Stimulated activated CD4-positive, alpha-beta T cell treated with anti-CD3 and anti-CD28 coated beads, Interleukin-2, amount 100 ng/mL, for 24 hours (primary cell): ENCODE measurements at places on chromosomes 2 and 18.

GRCh38 chr18:8116341-8117005 is 492.8 kb upstream of the RAB12 start:
- DNase-seq, result no peak

GRCh38 chr18:31791817-31792579 is 31.3 kb upstream of the SLC25A52 start:
- DNase-seq, result no peak

DNA sequence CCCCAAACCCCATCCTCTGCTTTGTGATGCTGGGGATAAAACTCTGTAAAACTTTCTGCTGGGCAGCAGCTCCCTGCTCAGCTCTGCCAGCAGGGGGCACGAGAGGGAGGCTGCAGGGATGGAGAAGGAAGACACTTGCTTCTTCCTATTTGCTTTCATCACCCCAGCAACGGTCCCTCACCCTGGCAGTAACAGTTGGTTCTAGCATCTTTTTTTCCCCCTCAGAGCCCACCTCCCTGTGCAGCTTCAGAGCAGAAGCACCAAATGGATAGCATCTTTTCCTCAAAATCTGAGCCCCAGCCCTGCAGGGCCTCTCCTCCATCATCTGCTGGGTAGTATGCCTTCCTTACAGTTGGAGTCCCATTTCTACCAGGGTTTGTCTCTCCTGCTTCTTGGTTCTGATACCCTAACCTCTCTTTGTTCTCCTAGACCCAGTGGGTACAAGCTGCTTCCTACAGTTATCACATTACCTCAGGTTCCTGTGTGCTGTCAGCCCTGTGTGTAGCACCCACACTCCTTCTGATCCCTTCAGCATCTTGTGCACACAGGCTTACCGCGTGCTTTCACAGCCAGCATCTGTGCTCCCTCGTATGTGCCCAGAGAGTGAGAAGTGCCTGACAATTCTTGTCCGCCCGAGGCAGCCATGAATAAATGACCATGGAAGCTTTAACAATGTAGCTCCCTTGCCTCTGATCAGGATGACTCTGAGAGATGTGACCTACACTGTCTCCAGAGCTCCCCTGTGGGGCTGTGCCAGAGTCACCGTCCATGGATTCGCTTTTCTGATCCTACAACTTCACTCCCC is 14.5 kb downstream of the CKAP2L start:
- peak; percentile 89 for DNase-seq

GRCh38 chr2:232351686-232352510 is 26.7 kb upstream of the ALPP start:
- DNase-seq, result no peak

GRCh38 chr2:135984199-135985017 is 1.0 kb downstream of the DARS1 start:
- no peak for DNase-seq

- DNase-seq, result no peak
These were observed 275.1 kb downstream of the AGPS start for GRCh38 chr2:177667626-177668025.

GRCh38 chr2:127531221-127531648 is 4.2 kb upstream of the MYO7B start:
- no peak for DNase-seq

DNA sequence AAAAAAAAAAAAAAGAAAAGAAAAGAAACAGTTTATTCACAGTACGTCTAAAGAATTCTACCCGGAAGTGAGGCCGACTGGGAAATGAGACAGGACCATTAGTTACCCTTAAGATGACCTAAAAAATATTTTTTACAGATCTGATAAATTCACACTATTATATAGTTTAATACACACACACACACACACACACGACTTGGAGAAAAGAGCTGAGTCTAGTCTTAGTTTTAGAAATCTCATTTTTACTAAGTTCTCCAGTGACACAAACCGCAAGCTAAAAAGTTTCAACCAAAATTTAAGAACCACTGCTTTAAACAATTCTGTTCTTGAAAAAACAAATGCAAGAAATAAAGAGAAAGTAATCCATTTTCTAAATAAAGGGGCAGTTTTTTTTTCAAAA is 27.1 kb downstream of the ST3GAL5 start:
- DNase-seq, result no peak

GRCh38 chr2:44310287-44310686 is 35.0 kb downstream of the SLC3A1 start:
- no peak for DNase-seq

DNA sequence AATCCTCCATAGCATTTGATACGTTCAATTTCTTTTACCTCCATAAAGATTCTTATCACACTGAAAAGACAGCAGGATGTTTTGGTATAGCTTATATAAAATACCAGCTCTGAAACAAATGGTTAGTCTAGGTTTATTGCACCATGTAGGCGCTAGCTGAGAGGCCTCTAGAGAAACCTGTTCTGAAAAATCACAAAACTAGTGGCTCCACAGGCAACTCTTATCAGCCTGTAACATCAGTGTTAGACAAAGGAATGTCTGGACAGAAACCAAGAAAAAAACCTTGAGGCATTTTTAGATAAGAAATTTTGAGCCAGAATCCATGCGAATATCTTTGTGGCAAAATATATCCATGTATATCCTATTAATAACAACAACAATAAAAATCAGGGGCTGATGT is 440.4 kb upstream of the MAP2 start:
- no peak for DNase-seq
